ENCODE measurements at places on chromosomes 12 and 14. TPM values are rescaled to one million over a fixed set of nuclear protein-coding genes. Genes with fewer than 3 reads are reported as not detected.

Gene TMEM63C
- total RNA-seq, result 2.1 TPM

Gene DNAJC22
- total RNA-seq, result not detected

Gene EDDM3A
- total RNA-seq, result not detected

Gene HOXC10
- not detected for total RNA-seq

Gene RAPGEF3
- total RNA-seq, result 0.49 TPM

Gene AQP6
- total RNA-seq, result not detected

Gene SPX
- not detected for total RNA-seq

Gene SPATA7
- 2.5 TPM for total RNA-seq

Gene RPS6KL1
- 7.9 TPM for total RNA-seq

Gene GPR162
- total RNA-seq, result 0.39 TPM

Gene KRT77
- not detected for total RNA-seq

Gene SRRM4
- total RNA-seq, result not detected

Gene KRT72
- total RNA-seq, result 21.9 TPM

Gene SPTB
- total RNA-seq, result 0.59 TPM

Gene OTX2
- not detected for total RNA-seq

Gene CDKN3
- total RNA-seq, result 3.0 TPM

Gene PTPRB
- 7.8 TPM for total RNA-seq

Gene PZP
- not detected for total RNA-seq

Gene RNU6-7
- not detected for total RNA-seq

Gene GON7
- total RNA-seq, result 3.2 TPM

Gene POTEM
- not detected for total RNA-seq

Gene RBP5
- not detected for total RNA-seq

Gene SDR9C7
- not detected for total RNA-seq

Gene HELB
- 29.2 TPM for total RNA-seq

Gene SLC6A15
- total RNA-seq, result not detected

Gene FGF6
- total RNA-seq, result not detected

Gene PGF
- 0.33 TPM for total RNA-seq

Gene EIF2S3B
- total RNA-seq, result 0.88 TPM

Gene DDX54
- total RNA-seq, result 100 TPM

Gene FOXG1
- not detected for total RNA-seq

Gene EML5
- total RNA-seq, result 1.3 TPM

Gene KRT5
- total RNA-seq, result 0.40 TPM

Gene GALNT8
- 0.73 TPM for total RNA-seq
